ENCODE measurements at places on chromosomes 6 and 20.

DNA sequence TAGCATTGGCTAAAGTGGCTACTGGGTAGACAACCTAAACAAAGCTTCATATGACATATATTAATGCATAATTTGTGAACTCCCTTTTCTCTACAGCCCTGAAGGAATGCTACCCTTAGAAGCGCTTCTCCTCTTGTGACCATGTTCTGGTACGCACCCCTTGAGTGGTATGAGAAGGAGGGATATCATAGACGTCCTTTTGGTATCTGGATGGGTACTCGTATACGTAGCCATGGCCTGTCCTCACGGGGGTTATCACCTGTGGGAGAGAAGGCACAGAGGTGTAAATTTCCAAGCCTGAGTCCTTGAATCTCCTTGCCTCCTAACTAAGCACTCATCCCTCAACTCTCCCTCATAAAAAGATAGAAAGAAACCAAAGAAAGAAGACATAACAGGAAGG is 39.0 kb downstream of the NEDD9 start:
- no peak for DNase-seq

DNA sequence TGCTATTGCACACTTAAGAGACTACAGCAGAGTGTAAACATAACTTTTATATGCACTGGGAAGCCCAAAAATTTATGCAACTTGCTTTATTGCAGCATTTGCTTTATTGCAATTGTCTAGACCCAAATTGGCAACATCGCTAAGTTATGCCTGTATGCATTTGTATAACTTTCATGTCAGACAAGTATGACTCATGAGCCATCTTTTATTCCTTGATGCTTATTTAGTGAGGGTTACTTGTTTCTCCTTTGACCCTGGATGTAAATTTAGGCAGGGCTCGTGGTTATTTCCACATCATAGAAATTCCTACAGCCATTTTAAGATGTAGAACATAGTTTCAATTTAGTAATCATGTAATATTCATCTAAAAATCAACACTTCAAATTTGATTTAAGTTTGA is 130.3 kb upstream of the LY86 start:
- no peak for DNase-seq

- no peak for DNase-seq
These were observed 406.4 kb downstream of the QKI start for GRCh38 chr6:163820745-163821458.

DNA sequence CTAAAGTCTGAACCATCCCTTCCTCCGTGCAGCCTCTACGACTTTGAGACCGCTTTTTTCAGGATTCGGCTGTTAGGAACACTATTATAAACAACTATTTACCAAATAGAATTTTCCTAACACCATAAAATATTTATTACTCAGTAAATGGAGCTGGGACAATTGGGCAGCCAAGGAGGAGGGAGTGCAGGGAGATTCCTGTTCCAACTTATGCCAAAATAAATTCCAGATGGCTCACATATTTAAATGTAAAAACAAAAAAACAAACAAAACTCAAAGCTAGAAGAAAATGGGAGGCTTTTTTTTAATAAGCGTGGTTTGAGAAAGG is 48.1 kb downstream of the TCP11 start:
- DNase-seq: no peak

DNA sequence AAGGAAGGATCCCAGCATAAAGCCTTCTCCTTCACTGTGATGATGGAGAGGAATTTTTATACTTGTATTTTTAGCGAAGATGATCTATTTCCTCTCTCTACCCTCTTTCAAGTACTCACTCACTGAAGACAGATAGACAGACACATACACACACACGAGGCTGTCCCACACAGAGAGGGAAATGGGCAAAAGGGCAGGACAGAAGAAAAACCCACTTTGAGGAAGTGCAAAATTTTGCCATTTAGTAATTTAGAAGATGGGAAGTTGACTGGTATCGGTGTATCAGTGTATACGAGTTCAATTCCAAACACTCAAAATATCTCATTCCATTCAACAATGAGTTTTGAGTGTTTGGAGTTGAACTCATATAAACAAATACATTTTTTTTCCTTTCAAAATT is 30.9 kb downstream of the HEBP2 start:
- DNase-seq: no peak
